Sigmoid colon (tissue), 7 donors: ENCODE measurements at places on chromosomes 6 and 20. TPM values are rescaled to one million over a fixed set of nuclear protein-coding genes. Genes with fewer than 3 reads are reported as not detected.

DNA sequence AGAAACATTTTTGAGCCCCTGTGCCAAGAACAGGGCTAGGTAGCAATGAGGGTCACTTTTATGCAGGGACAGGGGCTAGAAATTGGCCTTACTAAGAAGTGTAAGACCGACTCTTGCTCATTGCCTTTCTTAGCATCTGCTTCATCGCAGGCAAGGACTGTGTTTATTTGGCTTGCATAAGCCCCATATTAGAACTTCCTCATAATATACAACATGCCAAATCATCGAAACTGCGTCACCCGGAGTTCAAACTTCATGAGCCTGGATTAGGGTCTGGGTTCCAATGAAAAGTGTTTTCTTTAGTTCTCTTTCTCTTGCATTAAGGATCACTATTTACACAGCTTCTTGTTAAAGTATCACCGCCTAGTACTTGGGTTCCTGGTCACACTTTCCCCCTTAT, 977 bp upstream of the SMAP1 start:
- DNase-seq, result no peak

The PLEKHG1 gene
- total RNA-seq, result 8.2 TPM

The CCN5 gene
- 15.0 TPM for total RNA-seq

The GPLD1 gene
- 4.8 TPM for total RNA-seq

- peak; percentile 53 for DNase-seq
These were observed 580.0 kb upstream of the ZNF337 start for GRCh38 chr20:26276554-26277210.

The SULF2 gene
- 14.6 TPM for total RNA-seq

The BMP7 gene
- total RNA-seq, result 2.5 TPM

The MARCKS gene
- 55.9 TPM for total RNA-seq

The HAO1 gene
- not detected for total RNA-seq

The BAG2 gene
- 62.4 TPM for total RNA-seq

The IRF4 gene
- total RNA-seq, result 0.68 TPM

DNA sequence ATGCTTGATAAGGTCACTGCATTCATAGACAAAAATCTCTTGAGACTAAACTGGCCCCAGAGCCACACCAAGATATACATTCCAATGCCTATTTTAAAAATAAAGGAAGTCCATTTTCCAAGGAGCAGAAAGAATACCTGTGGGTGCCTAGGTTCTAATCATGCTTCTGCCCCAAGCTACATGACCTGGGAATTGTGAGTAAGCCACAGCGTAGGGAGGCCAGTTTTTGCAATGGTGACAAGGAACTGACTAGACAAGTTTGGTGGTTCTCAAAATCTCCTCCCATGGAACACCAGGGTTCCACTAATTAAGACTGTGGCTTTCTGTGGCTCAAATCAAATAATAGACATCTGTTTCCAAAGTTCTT, 83.3 kb downstream of the GMDS start:
- DNase-seq, result no peak

GRCh38 chr20:16054985-16055384, 518.3 kb downstream of the KIF16B start:
- DNase-seq, result no peak

GRCh38 chr6:99416892-99417767, 8.0 kb downstream of the PNISR start:
- DNase-seq, result no peak

DNA sequence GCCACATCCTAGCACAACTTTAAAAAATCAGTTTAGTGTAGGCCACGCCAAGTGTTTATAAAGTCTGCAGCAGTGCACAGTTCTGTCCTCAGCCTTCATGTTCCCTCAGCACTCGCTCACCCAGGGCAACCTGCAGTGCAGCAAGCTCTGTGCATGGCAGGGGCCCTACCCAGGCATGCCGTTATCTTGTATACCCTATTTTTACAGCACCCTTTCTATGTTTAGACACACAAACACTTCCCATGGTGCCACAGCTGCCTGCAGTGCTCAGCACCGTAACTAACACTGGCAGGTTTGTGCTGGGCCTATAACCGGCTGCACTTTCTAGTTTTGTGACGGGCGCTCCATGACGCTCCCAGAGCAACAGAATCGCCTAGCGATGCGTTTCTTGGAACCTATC, 43.8 kb downstream of the ZBTB46 start:
- no peak for DNase-seq

The MRPL18 gene
- total RNA-seq, result 61.6 TPM

The LRFN2 gene
- not detected for total RNA-seq

- DNase-seq, result no peak
These were observed 55.2 kb upstream of the MRAP2 start for GRCh38 chr6:83978324-83978734.

DNA sequence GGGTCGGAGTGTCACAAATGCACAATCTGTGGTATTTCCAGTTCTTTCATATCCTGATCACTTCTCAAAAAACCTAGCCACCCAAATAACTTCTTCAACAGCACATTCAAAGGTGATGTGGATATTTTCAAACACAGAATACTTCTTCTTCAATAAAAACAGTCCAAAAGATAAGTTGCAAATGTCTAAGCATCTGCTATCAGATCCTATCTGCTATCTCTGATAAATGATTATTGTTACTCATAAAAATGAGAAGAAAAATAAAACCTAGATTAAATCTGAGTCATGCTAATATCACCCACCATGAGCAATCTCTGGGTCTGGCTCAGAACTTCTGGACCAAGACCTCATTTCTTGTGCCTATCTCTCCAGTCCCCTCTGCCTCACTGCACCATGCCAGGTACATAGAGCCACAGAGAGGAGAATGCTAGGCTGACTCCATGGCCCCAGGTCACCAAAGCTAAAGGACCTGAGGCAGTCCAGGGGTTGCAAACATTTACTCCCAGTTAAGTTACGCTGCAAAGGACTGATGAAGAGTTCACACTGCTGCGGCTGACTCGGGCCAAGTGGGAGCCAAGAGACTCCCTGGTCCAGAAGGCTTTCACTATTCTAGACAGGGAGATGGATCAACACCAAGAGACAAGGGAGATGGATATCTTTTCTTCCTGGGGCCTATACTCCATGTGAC, 101.4 kb downstream of the KIF13A start:
- DNase-seq, result no peak

- DNase-seq, result no peak
These were observed 20.7 kb downstream of the COL19A1 start for GRCh38 chr6:69887026-69887425.

GRCh38 chr6:25180630-25181349, 98.4 kb upstream of the CARMIL1 start:
- no peak for DNase-seq
